PC-9 (cell line): ENCODE measurements at places on chromosomes 4 and X. TPM values are rescaled to one million over a fixed set of nuclear protein-coding genes. Genes with fewer than 3 reads are reported as not detected.

The SLC10A6 gene
- not detected in 2 replicates for total RNA-seq

The MAB21L2 gene
- not detected in 2 replicates for total RNA-seq

The CT45A2 gene
- not detected in 2 replicates for total RNA-seq

The APELA gene
- total RNA-seq = not detected in 2 replicates

The GAGE12E gene
- not detected in 2 replicates for total RNA-seq

The ELMOD2 gene
- 24.7 and 29.9 TPM in 2 replicates for total RNA-seq

The DNAAF6 gene
- total RNA-seq = not detected in 2 replicates
